SK-N-SH (cell line): ENCODE measurements at places on chromosomes 2 and 18. TPM values are rescaled to one million over a fixed set of nuclear protein-coding genes. Genes with fewer than 3 reads are reported as not detected.

Gene KIAA2012
- polyA plus RNA-seq = 0.07 and 0.11 TPM in 2 replicates

DNA sequence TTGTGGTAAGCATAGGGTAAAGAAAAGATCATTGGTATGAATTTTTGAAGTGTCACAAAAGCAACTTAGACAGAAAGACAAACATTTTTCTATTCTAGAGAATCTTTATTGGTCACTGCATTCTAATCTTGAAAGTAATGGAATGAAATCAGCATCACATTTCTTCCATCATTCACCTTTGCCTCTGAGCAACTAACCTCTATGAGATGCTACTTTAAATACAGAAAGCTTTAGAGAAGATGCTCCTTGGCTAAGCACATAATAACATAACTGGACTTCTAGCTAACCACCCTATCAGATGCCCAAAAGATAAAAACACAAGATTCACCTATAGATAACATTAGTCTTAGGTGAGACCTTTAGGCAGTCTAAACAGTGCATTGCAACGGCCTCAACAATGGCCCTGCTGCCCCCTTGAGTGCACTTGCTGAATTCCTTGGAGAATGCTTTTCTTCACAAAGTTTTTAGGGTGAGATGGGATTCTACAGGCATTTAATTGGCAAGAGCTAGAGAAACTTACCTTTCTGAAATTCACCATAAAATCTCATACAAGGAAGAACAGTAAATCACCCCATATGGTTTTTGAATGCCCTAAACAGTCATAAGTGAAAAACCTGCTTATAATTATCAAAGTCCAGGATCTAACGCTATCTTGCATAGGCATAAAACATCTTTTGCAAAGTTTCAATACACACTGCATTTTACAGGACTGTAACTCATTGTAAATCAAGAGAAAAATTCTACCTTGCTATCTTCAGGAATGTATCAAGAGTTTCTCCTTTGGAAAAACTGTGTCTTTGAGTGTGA is 791.3 kb upstream of the CHAC2 start:
- no peaks in the 10 kb centered on the region for H3K27me3 ChIP-seq
- H3K4me1 ChIP-seq = no peaks in the 10 kb centered on the region
- no peaks in the 10 kb centered on the region for H3K36me3 ChIP-seq
- no peak overlapping the region for H3K27ac ChIP-seq

GRCh38 chr2:7108792-7109532 is 191.8 kb downstream of the RNF144A start:
- no peak overlapping the region for H3K4me3 ChIP-seq
- DNase-seq = no peak
- no peak overlapping the region for H3K27ac ChIP-seq
- H3K4me1 ChIP-seq = no peaks in the 10 kb centered on the region
- H3K36me3 ChIP-seq = no peaks in the 10 kb centered on the region

DNA sequence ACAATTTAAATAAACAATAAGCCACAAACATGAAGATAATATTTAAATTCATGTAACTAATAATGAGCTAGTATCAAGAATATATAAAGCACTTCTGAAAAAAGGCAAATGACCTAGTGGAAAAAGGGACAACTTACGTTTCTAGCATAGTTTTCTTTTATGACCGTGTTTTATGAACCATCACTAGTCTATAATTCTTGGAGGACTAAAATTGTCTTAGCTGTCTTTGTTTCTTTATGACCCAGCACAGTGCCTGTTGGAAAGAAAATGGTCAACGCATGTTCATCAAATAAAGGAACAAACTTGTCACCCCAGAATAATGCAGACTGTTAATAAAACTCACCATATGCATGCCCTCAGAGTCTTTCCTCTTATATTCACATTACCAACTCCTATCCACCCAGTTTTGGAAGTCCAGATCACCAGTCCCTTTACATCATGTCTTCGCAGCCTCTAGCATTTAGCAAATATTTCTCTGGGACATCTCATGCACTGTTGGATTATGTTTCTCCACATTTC is 57.4 kb upstream of the GRB14 start:
- no peak overlapping the region for H3K27ac ChIP-seq
- no peak overlapping the region for H3K4me3 ChIP-seq
- no peaks in the 10 kb centered on the region for H3K27me3 ChIP-seq
- peaks cover 11% of the 10 kb centered on the region for H3K36me3 ChIP-seq
- no peak for DNase-seq
- H3K4me1 ChIP-seq = no peaks in the 10 kb centered on the region

Gene UGT1A1
- polyA plus RNA-seq = not detected in 2 replicates

GRCh38 chr2:42792087-42792582 is 248 bp downstream of the HAAO start:
- H3K4me3 ChIP-seq = no peak overlapping the region
- H3K27ac ChIP-seq = no peak overlapping the region
- H3K4me1 ChIP-seq = no peaks in the 10 kb centered on the region
- H3K27me3 ChIP-seq = no peaks in the 10 kb centered on the region
- H3K36me3 ChIP-seq = no peaks in the 10 kb centered on the region
- DNase-seq = peak; percentile 38

Gene ICOS
- not detected in 2 replicates for polyA plus RNA-seq

DNA sequence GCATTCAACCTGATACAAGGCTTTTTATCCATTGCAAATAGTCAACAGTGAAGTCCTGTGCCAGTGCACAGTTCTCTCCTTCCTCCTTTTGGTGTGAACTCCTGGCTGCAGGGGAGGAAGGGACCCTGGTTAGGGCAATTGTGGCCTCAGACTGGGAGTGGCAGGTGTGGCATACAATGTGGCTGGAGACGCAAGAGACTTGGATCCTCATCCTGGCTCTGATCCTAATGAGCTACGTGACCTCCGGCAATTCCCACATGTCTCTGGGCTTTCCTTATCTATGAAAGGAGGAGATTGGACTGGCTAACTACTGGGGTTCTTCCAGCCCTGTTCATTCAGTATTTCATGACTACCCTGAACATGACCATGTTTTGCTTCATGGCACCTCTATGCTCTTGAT is 10.5 kb upstream of the IL1A start:
- H3K27ac ChIP-seq = no peak overlapping the region
- no peak for DNase-seq
- no peaks in the 10 kb centered on the region for H3K36me3 ChIP-seq
- H3K4me1 ChIP-seq = 0 out of 2 replicates have a peak, but pooled peaks cover 3% of the 10 kb centered on the region
- no peak overlapping the region for H3K4me3 ChIP-seq
- no peaks in the 10 kb centered on the region for H3K27me3 ChIP-seq

Gene LBX2
- polyA plus RNA-seq = 0.03 TPM in 1 of 2 replicates, not detected in the other

GRCh38 chr2:26412091-26412673 is 10.5 kb downstream of the DRC1 start:
- H3K27ac ChIP-seq = no peak overlapping the region
- H3K4me1 ChIP-seq = no peaks in the 10 kb centered on the region
- H3K27me3 ChIP-seq = no peaks in the 10 kb centered on the region
- no peaks in the 10 kb centered on the region for H3K36me3 ChIP-seq

- no peak overlapping the region for H3K4me3 ChIP-seq
- H3K4me1 ChIP-seq = no peaks in the 10 kb centered on the region
- no peaks in the 10 kb centered on the region for H3K36me3 ChIP-seq
- H3K27ac ChIP-seq = no peak overlapping the region
- no peaks in the 10 kb centered on the region for H3K27me3 ChIP-seq
- no peak for DNase-seq
Measured at GRCh38 chr18:8871489-8871888, 166.1 kb downstream of the MTCL1 start.

DNA sequence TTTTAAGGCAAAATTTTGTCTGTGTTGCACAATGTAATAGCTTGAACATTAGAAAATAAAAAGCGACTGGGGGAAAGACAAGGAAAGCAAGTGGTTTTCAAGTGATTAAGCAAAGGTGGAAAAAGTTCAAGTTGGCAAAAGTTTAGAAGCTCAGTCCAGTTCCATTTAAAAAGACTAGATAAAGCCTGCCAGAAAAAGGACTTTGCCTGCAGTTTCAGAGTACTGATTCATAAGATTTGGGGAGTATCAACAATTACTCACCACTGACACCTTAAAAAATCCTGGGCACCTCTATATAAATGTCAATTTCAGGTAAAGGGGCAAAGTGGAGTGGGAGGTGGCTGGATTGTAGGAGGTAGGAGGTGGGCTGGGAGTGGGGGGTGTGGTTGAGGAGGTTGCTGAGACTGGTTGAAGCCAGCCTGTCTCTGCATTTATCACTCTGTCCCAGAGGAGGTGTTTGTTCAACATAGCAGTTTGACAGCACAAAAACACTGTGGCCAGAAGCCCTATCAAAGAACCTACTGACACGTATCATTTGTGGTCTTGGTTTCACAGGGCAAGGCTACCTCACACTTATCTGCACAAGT is 14.6 kb downstream of the ZEB2 start:
- peaks cover 39% of the 10 kb centered on the region for H3K4me1 ChIP-seq
- H3K27me3 ChIP-seq = no peaks in the 10 kb centered on the region
- peaks cover 18% of the 10 kb centered on the region for H3K36me3 ChIP-seq
- H3K27ac ChIP-seq = no peak overlapping the region
- DNase-seq = no peak

DNA sequence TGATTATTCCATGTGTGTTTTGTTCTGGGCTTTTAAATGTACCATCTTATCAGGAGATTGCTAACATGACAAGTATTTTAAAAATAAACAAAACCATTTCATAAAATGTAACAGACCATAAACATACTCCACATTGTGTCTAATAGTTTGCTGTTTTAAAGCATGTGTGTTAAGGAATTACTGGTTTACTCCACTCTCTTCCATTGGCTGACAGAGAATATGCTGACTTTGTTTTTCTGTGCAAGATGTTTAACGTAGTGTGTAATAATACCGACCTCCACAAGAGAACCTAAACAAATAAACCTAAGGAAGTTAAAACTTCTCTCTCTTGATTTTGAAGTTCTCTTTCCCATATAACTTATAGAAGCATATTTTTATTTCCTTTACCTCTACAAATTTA is 17.0 kb upstream of the TMEM18 start:
- H3K4me3 ChIP-seq = no peak overlapping the region
- H3K4me1 ChIP-seq = no peaks in the 10 kb centered on the region
- no peak overlapping the region for H3K27ac ChIP-seq
- DNase-seq = no peak
- no peaks in the 10 kb centered on the region for H3K27me3 ChIP-seq

DNA sequence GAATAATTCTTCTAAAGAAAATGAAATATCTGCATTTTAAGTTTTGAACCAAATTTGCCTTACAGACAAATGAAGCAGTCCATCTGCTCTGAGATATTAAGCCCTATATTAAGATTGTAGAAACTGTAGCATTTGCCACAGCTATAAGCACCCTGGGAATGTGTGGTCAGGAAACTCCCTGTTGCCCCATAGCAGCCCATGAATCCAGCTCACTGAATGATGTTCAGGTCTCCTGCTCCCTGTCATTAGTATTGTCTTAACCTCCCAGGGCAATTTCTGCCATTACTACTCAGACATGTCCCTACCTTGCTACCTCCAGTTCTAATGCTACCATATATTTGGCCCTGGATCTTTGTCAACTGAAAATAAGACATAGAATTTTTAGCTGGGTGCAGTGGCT is 41.1 kb downstream of the CDK15 start:
- H3K36me3 ChIP-seq = no peaks in the 10 kb centered on the region
- peaks cover 8% of the 10 kb centered on the region; the same call in 1 of the 2 replicates for H3K4me1 ChIP-seq
- H3K27me3 ChIP-seq = no peaks in the 10 kb centered on the region
- no peak for DNase-seq
- no peak overlapping the region for H3K27ac ChIP-seq
